ENCODE measurements at places on chromosomes 7 and 10. TPM values are rescaled to one million over a fixed set of nuclear protein-coding genes. Genes with fewer than 3 reads are reported as not detected.

DNA sequence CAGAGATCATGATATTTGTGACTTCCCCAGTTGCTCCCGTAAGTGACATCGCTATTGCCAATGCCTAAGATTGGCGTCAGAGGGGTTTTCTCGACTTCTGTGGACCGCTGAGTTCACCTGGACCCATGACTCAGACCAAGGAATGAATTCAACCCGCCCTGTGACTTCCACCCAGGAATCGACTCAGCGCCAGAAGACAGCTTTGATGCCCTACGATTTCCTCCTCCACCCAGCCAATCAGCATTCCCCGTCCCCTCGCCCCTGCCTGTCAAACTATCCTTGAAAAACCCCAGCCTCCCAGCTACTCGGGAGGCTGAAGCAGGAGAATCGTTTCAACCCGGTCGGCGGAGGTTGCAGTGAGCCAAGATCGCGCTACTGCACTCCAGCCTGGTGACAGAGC, 58.3 kb downstream of the MICALL2 start:
- no peak for DNase-seq

- no peak for DNase-seq
Observed at GRCh38 chr7:103106005-103106702, 31.2 kb downstream of the ARMC10 start.

DNA sequence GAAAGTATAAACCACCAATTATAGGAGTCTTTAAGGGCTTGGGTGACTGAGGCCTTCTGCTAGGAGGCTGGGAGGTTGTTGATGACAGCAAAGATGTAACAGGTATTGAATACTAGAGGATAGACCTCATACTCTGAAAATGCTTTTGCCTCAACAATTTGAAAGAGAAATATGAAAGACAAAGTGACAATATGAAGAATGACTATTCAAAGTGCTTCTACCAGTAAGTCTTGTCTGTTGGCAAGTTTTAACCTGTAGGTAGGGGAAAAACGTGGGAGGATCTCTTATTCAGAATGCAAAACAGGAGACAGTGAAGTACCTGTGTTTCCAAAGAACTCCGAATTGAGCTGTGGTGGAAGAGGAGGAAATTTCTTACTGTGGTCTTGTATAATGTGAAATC, 38.2 kb downstream of the GBF1 start:
- DNase-seq = no peak

GRCh38 chr7:27615420-27616185, 47.1 kb downstream of the HIBADH start:
- DNase-seq = no peak

DNA sequence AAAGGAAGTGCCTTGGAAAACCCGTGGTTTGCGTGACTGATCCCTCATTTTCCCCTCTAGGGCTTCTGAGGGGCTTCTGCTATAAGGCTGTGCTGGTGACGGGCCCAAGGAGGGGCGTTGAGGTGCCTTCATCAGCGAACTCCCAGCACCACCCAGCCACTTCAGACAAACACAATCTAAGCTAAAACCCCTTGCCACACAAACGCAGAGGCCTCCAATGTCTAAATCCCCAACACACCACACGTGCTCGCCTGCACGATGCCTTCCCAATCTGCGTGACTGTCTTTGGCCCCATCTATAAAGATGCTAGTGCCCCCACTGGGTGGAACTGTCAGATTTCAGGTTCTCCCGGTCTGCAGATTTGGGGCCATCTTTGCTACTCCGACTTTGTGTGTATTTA, 4.1 kb upstream of the GAD2 start:
- DNase-seq = no peak

DNA sequence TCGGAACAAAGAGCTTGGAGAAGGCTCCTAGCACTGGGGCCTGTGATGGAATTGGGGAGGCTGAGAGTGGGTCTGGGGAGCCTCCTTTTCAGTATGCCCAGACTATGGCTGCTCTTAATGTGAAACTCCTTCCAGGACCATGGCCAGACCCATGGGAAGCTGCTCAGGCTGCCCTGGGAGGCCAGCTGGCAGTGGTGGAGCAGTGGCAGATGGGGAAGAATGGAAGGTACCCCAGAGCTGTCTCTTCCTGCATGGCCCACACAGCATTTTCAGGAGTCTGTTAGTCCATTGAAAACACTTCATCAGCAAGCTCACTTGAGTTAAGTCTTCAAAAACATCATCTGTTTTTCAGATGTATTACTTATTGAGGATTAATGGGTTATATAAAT, 18.5 kb downstream of the NACAD start:
- no peak for DNase-seq

The TCAF2 gene
- total RNA-seq = 2.9 TPM

The CALML5 gene
- total RNA-seq = not detected

The GSTO1 gene
- total RNA-seq = 194 TPM

Measured in left lobe of liver (tissue), 2 donors.